Renal pelvis (tissue), 12 donors: ENCODE measurements at places on chromosomes 11 and 22. TPM values are rescaled to one million over a fixed set of nuclear protein-coding genes. Genes with fewer than 3 reads are reported as not detected.

Gene CACNA1I
- polyA plus RNA-seq = 0.04 TPM

Gene TRIM48
- polyA plus RNA-seq = not detected

Gene RFPL3
- polyA plus RNA-seq = not detected

Gene FADS3
- 22.2 TPM for polyA plus RNA-seq

- no peak for DNase-seq
Measured at GRCh38 chr11:70174547-70175235, 28.4 kb upstream of the FADD start.

DNA sequence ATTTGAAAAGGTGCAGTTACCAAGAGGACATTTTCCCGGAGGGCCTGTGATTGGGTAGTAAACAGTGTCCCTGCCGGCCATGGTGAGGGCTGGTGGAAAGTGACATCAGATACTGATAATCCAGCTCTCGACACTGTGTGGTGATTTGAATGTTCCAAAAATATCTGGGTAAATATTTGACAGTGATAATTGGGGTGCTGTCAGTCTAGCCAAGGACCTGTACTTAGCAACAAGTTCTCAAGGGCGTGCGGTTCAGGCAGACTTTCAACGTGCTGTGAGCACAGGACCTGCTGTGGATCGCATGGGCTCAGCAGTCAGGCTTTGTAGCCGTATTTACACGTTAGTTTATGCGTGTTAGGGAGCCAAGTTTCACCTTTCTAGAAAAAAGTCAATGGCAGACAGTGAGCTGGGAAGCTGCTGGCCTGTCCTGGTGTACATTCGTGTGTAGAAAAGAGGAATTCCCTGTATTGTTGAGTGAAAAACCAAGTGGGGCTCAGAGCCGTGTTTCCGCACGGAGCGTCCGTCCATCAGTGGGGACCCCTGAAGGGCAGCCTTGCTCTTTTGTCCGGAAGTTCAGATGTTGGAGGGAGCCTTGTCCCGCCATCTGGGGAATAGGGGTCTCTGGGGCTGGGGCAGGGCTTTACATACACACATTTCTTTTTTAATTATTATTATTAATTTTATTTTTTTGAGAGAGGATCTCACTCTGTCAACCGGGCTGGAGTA, 11.3 kb downstream of the TRMU start:
- DNase-seq = no peak

DNA sequence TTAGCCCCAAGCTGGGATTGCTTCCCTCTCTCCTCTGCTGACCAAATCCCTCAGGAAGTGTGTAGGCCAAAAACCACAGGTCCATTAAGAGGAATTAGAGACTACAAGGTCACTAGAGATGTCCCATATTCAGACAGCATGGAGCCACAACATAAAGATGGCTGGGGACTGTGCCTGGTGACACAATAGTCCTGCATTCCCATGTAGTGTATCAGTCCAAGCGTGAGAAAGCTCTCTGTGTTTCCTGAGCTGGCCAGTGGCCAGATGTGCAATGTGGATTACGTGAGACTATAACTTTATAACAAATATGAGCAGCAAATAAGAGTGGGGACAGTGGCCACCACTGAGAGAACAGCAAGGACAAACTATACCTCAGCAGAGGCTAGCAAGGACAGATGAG, 7.6 kb upstream of the MS4A10 start:
- no peak for DNase-seq

DNA sequence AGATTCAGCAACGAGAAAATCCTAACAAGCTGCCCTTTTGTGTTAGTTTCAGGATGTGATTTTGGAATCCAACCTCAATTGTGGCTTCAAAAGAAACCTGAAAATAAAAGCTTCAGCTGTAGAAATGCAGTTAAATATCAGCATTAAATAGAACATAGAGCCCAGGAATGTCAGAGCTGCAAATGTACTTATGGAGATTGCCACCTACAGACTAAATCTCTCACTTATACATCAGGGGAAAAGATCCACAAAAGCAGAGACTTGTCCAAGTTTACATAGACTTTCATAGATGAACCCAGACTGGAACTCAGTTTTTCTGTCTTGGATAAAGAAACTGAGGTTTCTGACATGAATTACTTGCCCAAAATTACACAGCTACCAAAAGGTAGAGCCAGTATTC, 446.6 kb downstream of the DLG2 start:
- no peak for DNase-seq

DNA sequence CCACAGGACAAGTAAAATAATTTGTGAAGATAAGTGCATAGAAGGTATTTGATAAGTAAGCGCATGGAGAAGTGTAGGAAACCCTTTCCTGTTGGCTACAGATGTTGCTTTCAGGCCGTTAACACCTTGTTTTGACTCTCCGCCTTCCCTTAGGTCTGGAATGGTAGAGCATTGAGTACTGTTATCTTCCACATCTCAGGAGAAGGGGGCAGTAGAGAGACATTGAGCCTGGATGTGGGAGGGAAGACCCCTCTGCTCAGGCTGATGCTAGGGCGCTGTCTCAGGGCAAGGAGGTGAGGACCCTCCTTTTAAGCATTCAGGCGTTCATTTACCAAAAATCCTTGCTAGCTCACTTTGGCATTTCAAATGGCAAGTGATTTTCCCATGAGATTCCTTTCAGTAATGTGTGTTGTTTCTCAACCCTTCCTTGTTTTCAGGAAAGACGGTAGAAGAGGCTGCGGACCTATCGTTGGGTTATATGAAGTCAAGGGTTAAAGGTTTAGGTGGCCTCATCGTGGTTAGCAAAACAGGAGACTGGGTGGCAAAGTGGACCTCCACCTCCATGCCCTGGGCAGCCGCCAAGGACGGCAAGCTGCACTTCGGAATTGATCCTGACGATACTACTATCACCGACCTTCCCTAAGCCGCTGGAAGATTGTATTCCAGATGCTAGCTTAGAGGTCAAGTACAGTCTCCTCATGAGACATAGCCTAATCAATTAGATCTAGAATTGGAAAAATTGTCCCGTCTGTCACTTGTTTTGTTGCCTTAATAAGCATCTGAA, 27.0 kb upstream of the SCGB1A1 start:
- no peak for DNase-seq

DNA sequence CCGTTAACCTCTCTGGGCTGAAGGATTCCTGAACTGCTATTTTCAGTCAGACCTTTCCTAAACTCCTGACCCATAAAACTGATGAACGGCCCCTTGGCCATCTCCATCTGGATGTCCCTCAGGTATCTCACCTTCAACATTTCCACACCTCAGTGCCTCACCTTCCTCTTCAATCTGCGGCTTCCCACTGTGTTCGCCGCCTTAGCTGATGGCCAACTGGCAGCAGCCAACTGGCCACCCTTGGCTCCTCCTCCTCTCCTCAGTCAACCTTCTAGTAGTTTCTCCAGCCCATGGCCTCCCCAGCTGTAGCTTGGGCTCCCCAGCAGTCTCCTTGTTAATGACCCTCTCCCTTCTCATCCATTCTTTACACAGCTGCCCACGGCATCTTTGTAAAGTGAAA, 55.0 kb upstream of the PHOX2A start:
- no peak for DNase-seq

- no peak for DNase-seq
Measured at GRCh38 chr22:25570486-25570885, 6.0 kb downstream of the GRK3 start.

GRCh38 chr11:37343290-37343689, 745.3 kb upstream of the RAG2 start:
- DNase-seq = no peak

GRCh38 chr11:32034680-32035079, 56.2 kb upstream of the RCN1 start:
- no peak for DNase-seq

DNA sequence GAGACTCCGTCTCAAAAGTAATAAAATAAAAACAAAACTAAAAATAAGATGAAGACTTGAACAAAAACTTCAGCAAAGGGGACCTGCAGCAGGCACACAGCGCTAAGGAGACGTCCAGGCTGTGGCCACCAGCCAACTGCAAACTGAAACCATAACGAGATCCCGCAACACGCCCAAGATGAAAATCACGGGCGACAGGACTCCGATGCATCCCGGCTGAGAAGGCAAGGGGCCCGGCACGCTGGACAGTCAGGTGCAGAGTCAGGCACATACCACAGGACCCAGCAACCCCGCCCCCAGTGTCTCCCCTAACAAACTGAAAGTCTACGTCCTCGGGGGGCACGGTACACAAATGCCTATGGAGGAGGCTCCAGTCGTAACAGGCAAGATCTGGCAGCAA, 9.2 kb downstream of the HRAS start:
- no peak for DNase-seq

- DNase-seq = no peak
Measured at GRCh38 chr11:77054084-77054483, 12.7 kb upstream of the CAPN5 start.

DNA sequence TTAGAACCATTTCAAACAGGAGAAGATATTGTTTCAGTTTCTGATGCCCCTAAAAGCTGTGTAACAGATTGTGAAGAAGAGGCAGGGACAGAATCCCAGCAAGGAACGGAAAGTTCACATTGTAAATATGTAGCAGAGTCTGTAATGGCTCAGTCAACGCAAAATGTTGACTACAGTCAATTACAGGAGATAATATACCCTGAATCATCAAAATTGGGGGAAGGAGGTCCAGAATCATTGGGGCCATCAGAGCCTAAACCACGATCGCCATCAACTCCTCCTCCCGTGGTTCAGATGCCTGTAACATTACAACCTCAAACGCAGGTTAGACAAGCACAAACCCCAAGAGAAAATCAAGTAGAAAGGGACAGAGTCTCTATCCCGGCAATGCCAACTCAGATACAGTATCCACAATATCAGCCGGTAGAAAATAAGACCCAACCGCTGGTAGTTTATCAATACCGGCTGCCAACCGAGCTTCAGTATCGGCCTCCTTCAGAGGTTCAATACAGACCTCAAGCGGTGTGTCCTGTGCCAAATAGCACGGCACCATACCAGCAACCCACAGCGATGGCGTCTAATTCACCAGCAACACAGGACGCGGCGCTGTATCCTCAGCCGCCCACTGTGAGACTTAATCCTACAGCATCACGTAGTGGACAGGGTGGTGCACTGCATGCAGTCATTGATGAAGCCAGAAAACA, 40.8 kb downstream of the IGLL1 start:
- DNase-seq = peak; percentile 83

- no peak for DNase-seq
Measured at GRCh38 chr11:77122576-77123212, 5.4 kb upstream of the MYO7A start.

DNA sequence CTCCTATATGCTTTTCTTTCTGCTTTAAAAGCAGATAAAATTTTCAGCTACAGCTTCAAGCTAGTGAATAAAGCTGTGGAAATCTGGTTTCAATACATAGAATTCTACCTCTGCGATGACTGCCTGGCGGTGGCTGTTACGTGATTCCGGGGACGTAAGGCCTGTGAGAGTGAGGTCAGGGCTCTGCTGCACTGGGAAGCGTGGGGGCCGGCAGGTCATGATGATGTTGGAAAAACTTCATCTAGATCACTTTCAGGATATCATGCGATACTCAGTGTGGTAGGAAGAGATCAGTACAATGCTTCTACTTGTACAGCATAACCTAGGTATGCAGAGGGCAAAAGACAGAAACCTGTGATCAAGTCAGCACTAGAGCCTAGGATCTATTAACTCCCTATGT, 546.8 kb upstream of the B3GAT1 start:
- no peak for DNase-seq

- no peak for DNase-seq
Measured at GRCh38 chr22:38106814-38107578, 3.5 kb downstream of the BAIAP2L2 start.

DNA sequence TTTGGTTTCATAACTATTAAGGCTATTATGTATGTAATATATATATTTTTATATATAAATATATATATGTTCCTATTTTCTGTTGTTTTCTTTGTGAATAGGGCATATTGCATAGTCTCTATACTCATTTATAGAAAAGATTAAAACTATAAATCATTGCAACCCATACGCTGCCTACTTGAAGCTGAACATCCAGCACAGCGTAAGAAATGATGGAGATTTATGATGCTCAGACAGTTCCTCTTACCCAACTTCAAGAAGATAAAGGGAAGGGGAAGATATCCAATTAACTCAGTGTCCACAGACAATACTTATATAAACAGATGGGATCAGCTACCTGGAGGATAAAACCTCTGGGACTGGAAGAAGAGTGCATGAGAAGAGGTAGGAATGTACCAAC, 791.7 kb downstream of the FAM181B start:
- DNase-seq = no peak

GRCh38 chr11:88043149-88043548, 132.1 kb downstream of the RAB38 start:
- DNase-seq = no peak
